ENCODE measurements at places on chromosomes 3 and 15.

- DNase-seq = no peak
These were observed 106.8 kb downstream of the ADCY5 start for GRCh38 chr3:123341871-123342630.

DNA sequence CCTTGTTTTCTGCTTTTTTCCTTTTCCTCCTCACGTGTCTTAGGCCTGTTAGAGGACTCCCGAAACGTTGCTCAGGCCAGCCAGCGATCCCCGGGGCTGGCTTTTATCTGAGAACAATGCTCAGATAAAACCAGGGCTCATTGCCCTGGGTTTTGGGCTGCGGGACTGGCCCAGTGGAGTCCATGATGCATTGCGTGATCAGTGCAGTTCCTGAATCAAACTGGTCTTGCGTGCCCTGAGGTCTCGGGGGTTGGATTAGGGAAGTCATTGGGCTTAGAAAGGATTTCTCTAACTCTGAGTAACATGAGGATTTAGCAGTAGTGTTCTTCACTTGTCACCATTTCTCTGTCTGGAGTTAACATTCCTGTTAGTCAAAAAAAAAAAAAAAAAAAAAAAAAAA, 66.3 kb downstream of the CCR1 start:
- DNase-seq = no peak

- DNase-seq = no peak
These were observed 83.9 kb upstream of the STT3B start for GRCh38 chr3:31448882-31449243.

DNA sequence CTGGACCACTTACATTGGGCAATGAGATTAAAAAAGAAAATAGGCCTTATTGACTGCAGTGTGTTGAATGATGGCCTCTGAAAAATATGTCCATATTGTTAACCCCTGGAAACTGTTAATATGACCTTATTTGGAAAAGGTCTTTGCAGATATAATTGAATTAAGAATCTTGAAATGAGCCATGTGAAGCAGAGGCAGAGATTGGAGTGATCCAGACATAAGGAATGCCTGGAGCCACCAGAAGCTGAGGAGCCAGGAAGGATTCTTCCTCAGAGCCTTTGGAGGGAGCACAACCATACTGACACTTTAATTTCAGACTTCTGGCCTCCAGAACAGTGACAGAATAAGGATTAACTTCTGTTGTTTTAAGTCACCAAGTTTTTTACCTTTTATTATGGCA, 510.4 kb upstream of the AGTR1 start:
- DNase-seq = no peak

DNA sequence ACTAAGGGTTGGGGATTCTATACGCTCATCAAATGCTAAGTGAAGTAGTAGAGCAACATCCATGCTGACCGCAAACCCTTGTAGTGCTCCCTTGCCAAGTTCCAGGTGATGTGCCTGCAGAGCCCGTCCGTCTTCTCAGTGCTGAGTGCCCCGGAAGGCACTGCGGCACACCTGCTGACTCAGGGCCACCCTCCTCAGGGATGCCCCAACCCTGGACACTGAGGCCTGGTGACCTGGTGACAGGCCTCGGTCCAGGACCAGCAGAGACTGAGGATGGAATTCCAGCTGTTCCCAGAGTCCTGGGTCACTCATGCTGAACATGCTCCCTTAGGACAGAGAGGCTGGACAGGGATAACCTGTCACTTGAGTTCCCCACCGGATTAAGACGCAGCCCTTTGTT, 422.5 kb downstream of the OCA2 start:
- DNase-seq = no peak

- peak; percentile 8 for DNase-seq
These were observed 3.4 kb downstream of the AMOTL2 start for GRCh38 chr3:134370611-134371531.

GRCh38 chr3:112415390-112415789, 82.4 kb downstream of the CD200 start:
- DNase-seq = no peak

DNA sequence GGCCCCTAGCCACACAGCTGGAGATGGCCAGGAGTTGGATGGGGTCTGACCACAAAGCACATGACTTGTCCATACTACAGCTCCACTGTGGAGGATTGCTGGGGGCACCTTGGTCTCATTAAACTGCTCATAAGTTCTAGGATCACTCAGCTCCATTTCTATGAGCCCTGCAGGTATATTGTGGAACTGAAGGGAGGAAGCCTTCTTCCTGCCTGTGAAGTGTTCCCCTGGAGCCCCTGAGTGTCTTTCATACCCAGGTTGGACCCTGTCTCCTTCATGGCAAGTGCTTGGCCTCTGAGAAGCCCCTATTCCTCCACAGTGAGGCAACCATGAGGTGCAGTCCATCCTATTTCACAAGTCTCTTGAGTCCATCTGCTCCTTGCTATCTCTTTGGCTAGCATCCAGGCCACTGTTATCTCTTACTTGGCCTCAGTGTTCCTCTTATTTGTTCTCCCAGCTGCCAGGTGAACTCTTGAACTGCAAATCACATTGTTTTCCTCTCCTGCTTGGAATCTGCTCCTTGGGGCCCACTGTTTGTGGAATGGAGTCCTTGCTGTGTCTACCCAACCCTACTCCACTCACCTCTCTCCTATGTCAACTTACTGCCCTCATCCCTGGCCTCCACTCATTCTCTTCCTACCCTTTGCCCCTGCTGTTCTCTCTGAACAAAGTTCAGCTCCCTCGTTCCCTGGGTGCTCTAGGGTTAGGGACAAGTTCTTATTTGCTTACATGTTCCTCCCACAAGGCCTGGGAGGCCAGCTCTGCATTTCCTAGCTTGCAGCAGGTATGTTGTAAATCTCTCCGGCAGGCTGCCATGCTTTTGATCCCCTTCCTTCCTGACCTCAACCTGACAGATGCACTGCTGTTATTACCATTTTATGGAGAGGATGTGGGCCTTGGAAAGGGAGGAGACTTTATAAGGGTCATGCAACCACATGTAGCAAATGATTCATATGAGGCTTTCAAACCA, 1.2 kb downstream of the ACOX2 start:
- no peak for DNase-seq

DNA sequence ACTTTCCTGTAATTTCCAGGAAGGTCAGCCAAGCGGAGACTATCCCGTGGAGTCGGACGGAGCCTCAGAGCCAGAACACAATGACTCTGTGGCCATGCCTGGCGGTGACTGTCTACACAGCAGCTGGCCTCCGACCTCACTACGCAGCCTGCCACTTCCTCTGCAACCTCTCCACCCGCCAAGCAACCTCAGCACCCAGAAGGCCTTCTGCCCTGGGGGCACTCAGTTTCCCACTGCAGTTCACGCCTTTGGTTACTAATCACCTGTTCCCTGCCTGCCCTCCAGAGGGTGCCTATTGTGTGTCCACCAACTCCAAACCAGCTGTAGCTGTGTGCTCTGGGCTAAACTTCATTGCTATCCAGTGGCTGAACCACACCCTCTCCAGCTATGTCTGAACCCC, 44.0 kb downstream of the TM2D3 start:
- peak; percentile 12 for DNase-seq

All from NCI-H1417 (cell line).